ENCODE measurements at places on chromosomes 4 and X. TPM values are rescaled to one million over a fixed set of nuclear protein-coding genes. Genes with fewer than 3 reads are reported as not detected.

DNA sequence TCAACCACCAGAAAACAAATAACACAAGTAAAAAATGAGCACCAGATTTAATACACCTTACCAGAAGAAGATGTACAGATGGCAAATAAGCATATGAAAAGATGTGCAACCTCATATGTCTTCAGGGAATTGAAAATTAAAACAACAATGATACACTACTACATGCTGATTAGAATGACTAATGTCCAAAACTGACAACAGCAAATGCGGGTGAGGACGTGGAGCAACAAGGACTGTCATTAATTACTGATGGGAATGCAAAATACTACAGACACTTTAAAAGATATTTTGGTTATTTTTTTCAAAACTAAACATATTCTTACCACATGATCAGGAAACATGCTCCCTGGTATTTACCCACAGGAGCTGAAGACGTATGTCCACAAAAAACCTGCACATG is 140.3 kb downstream of the FRYL start:
- DNase-seq: no peak

GRCh38 chrX:120090208-120090607 is 12.7 kb upstream of the RHOXF2B start:
- DNase-seq: no peak

DNA sequence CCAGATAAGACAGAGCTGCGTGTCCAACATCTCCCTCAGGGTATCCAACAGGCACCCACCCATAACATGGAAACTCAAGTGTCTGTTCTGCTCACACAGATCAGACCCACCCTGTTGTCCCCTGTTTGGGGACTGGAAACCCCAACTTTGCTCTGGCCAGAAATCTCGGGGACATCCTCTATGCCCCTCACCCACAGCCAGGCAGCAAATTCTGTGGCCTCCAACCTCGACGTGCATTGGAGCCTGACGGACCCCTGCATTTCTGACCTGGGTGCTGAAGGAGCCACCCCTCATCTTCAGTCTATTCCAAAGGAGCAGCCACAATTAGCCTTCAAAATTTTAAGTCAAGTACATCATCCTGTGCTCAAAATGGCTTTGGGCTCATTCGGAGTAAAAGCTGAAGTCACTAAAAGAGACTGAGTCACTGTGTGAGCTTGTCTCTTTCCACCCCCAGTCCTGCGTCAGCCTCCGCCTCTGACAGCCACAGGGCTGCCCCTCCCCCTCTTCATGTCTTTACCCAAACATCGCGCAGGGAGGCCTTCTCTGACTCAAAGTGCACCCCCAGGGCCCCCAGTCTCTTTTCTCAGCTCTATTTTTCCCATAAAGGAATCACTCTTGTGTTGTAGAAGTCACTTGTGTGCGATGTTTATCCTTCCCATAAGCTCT is 24.4 kb upstream of the PDE6B start:
- no peak for DNase-seq

The PPP2R2C gene
- 0.09 TPM for total RNA-seq

GRCh38 chr4:11821772-11822430 is 393.2 kb upstream of the HS3ST1 start:
- no peak for DNase-seq

The SPATA4 gene
- total RNA-seq: not detected

The NRK gene
- total RNA-seq: 8.0 TPM

The SPANXA1 gene
- not detected for total RNA-seq

DNA sequence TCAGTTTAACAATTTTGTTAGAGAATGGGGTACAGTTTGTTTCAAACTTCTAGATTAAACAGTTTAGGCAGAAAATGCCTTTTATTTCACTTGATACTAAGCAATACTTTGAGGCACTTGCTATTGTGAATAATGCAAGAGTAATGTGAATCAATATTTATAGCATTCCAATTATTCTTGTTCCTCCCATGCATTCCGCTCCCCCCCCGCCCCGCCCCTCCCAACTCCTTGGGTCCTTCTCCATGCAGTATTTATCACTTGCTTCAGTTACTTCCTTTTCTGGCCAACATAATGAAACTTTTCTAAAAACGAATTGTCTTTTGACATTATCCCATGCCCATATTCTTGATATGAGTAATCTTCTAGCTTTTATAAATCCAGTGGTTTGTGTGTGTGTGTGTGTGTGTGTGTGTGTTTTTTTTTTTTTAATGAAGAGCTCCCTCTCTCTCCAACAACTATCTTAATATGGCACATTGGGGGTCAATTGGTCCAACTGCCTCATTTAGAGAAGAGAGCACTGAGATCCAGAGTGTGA is 1.6 kb downstream of the BANK1 start:
- DNase-seq: no peak

DNA sequence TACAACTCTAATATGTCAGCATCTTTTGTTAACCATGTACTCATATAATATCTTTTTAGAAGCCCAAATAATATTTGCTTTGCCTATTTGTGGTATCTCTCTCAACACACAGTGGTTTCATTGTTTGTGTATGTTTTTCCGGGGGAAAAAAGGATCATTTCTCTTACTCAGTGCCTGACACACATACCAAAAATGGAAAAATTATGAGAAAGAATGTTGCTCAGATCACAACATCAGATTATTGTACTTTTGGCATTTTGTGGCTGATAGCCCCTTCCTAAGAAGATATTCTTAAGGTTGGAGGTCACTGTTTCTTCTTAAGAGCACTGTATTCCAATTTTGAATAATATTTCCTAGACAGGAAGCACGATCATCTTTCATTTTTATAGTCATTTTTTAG is 93.6 kb downstream of the PDLIM5 start:
- DNase-seq: peak; percentile 94

DNA sequence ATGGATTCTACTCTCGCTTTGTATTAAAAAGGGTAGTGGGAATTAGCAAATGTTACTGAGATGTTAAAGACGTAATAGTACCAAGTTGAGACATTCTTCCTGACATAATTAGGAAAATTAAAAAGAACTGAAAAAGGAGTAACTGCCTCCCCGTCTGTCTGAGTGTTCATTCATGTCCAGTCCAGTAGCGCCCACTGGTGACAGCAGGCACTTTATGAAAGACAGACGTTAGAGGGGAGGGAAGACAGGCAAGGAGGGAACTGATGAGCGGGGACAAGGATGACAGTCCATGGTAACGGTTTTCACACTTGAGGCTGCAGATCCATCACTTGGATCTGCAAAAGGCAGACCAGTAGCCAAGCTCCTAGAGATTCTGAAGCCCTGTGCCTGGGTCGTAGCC is 326.7 kb downstream of the STK32B start:
- DNase-seq: no peak

DNA sequence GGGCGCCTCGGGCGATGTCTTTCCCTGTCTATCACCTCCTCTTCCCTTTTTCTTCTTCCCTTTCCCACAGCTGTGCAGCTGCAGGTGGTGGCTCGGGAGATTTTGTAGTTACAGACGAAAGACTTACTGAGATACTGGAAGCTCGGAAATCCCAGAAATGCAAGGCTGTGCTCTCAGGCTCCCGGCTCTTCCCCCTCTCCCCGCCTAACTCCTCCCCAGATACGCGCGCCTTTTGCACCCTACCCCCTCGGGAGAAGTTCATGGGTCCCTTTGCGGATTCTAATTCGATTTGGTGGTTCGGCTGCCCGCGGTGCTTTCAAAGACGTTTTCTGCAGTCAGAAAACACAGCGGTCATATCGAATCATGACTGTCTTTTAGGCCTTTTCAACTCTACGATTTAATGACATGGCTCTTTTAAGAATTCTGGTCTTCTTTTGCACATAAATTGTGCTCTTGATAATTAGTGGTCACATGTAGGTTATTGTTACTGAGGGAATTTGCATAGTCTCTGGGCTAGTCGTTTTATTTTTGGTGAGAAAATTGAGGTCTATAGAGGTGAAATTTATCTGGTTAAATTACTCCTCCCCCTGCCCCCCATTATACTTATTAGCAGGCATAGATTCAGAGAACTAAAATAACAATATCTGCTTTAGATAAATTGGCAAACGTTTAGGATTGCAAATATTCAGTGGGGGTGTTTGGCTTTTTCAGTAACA is 1.6 kb downstream of the SEPTIN11 start:
- DNase-seq: peak; percentile 48

GRCh38 chr4:86554646-86555045 is 39.5 kb upstream of the PTPN13 start:
- DNase-seq: no peak

DNA sequence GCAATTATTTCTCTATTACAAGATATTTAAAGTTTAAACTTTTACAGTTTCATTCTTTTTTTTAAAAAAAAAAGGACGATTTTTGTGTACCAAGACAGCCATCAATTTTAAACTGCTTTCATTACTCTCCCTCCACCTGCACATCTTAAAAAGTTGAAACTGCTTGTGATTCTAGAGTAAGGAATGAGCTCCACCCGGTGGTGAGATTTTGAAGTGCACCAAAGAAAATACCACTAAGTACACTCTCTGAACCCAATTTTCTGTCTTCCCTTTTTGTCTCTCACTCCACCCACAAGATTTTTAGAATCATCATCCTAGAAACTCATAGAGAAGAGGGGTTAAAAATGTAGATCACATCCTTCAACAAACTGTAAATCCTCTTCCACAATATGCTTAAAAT is 91.3 kb upstream of the WDR44 start:
- DNase-seq: peak; percentile 44

The NIPAL1 gene
- 1.7 TPM for total RNA-seq

All from endothelial cell of umbilical vein (primary cell).